ENCODE measurements at places on chromosomes 13 and 19. TPM values are rescaled to one million over a fixed set of nuclear protein-coding genes. Genes with fewer than 3 reads are reported as not detected.

Gene THSD1
- total RNA-seq = 7.3 TPM

Gene ERVK3-1
- total RNA-seq = 20.9 TPM

Gene GPR12
- 0.07 TPM for total RNA-seq

Gene FGF14
- total RNA-seq = 1.7 TPM

Gene CALR3
- not detected for total RNA-seq

Gene TMC4
- 1.7 TPM for total RNA-seq

Gene LILRA6
- total RNA-seq = not detected

Gene PRSS57
- total RNA-seq = not detected

Gene ZNF470
- total RNA-seq = 1.9 TPM

Gene MAST1
- not detected for total RNA-seq

Gene ZFP14
- total RNA-seq = 1.5 TPM

Gene GRIN2D
- total RNA-seq = 0.33 TPM

Gene PLPPR3
- not detected for total RNA-seq

Gene ZNF763
- 2.6 TPM for total RNA-seq

Gene PRX
- 4.8 TPM for total RNA-seq

Gene TNNT1
- total RNA-seq = 6.8 TPM

Gene CABP5
- not detected for total RNA-seq

Gene ACER1
- not detected for total RNA-seq

Gene URAD
- total RNA-seq = not detected

Gene LGALS14
- not detected for total RNA-seq

Gene ZNF729
- total RNA-seq = not detected

Gene MAB21L1
- total RNA-seq = 0.85 TPM

Gene SPTBN4
- total RNA-seq = 5.2 TPM

Gene ANGPTL4
- total RNA-seq = 69.1 TPM

Gene PTGER1
- total RNA-seq = not detected

Gene OR2Z1
- total RNA-seq = not detected

Gene TDRD12
- 0.28 TPM for total RNA-seq

Gene TRPC4
- 0.48 TPM for total RNA-seq

Gene CAMSAP3
- 0.26 TPM for total RNA-seq

Gene ZIC5
- not detected for total RNA-seq

Gene ZNF536
- 2.7 TPM for total RNA-seq

Gene C5AR2
- 3.3 TPM for total RNA-seq

Gene KIR2DL3
- not detected for total RNA-seq

Gene CLASRP
- 31.3 TPM for total RNA-seq

Gene RFPL4A
- not detected for total RNA-seq

Gene TNFSF11
- total RNA-seq = not detected

Gene SIRT6
- 15.9 TPM for total RNA-seq

Gene CLEC17A
- total RNA-seq = not detected

Gene IFNL1
- not detected for total RNA-seq

Gene CEACAM8
- not detected for total RNA-seq

Gene APOC1
- 6.5 TPM for total RNA-seq

Gene ZMYM5
- 6.4 TPM for total RNA-seq

Gene GPR18
- total RNA-seq = 0.28 TPM

Gene ICAM5
- 0.22 TPM for total RNA-seq

Gene TEX26
- total RNA-seq = not detected

Data from right atrium auricular region (tissue), 2 donors.